K562 (cell line): ENCODE measurements at places on chromosomes 1 and 21. TPM values are rescaled to one million over a fixed set of nuclear protein-coding genes. Genes with fewer than 3 reads are reported as not detected.

DNA sequence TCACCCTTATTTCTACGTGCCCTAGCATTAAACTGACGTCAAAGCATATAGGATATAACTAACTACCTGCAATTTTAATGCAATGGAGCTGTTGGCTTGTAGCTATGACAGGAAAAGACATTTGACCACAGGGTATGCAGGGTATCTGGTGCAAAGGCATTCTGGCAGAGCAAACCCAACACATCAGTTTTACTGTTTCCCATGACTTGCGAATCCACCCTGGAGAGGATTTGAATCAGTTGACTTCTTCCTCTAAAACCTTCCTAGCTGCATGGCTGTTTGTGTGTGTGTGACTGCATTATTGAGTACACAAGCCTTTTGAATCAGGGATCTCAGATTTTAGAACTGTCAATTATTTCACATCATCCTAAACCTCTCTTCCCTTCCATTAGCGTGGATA lies 41.7 kb upstream of the SYT14 start:
- no peak for DNase-seq

DNA sequence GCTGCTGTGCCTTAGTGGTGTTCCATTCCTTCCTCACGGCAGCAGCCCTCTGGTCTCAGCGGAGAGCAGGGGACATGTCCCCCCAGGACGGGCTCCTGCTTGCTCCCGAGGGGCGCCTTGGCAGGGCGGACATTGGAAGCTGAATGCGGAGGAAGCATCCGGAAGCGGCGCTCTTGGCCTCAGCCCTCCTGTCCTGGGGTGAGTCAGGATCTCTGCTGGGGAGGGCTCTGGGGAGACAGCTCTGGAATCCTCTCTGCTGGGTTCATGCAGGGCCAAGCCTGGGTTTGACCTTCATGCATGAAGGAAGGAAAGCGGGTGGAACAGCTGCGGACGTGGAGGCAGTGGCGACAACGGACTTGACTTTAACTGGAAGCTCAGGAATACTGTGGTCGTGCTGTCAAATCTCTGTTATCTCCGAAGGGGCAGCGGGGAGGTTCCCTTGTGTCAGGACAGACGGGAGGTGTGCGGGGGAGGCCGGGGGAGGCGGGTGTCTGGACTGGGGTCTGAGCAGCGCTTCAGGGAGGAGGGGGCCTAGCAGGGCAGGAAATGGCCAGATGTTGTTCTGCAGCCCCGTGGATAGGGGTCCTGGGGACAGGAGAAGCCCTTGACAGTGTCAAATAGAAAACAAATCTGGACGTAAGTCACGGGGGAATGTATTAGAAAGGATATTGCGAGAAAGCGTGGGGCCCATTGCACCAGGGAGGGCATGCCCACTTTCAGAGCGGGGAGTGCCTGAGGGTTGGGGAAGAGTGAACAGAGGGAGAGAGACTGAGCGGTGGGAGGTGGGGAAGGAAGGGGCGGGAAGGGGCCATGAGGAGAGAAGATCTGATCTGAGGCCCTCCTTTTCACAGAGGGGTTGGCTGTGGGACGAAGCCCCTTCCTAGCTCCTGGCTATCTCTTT lies 26.6 kb downstream of the CRYAA start:
- DNase-seq: no peak

The ZNF697 gene
- total RNA-seq: 10.6 and 13.6 TPM in 2 replicates

- DNase-seq: no peak
These were observed 75.6 kb upstream of the SLC2A1 start for GRCh38 chr1:43034195-43034658.
